ENCODE measurements at places on chromosomes 7 and 10.

DNA sequence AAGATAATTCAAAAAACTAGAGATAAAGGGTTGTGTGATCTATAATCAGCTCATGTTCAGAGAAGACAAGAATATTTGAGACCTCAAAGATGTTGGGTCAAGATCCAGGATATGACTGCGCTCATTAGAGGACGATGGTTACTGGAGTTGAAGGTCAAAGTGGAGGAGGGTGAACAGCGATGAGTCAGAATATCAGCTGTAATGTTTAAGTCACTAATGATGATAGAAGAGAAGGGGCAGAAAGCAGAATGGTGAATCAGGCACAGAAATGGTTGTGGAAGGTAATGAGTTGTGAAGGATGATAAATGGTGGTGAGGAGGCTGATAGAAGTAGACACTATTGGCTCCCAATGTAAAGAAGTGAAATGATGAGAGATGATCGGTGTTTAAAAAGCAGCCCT is 540.3 kb downstream of the INHBA start:
- no peak for DNase-seq

GRCh38 chr10:121236621-121237020 is 361.6 kb downstream of the FGFR2 start:
- no peak for DNase-seq

DNA sequence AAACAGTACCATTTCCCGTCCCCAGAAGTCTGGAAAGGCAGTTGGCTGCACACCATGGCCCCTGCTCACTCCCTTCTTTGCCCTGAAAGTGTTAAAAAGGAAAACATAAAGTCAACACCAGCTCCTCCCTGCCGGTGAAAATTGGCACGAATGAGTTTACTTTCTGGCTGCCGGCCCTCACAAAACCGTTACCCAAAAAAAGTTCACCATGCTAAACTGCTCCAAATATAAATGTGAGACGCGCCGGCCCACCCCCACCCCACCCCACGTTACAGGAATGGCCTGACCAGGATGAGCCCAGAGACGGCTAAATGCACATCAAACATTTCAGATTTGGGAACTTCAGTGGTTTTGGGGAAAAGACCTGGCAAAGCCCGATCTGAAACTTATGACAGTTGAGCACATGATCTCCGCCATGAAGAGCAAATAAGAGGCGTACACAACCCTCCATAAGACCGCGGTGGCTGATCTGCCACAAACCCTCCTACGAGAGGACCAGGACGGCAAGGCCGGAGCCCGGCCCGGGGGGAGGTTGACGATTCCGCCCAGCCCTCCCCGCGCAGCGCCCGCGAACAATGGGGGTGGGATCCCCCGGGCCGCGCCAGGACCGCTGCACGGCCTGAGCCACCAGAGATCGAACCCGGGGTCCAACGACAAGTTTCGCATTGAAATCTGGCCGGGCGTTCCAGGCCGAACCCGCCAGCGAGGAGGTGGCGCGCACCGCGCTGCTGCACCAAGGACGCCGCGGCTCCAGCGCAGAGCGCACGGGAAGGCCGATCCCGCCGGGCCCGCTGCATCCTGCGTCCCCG is 952 bp downstream of the DIP2C start:
- DNase-seq = peak; percentile 47

DNA sequence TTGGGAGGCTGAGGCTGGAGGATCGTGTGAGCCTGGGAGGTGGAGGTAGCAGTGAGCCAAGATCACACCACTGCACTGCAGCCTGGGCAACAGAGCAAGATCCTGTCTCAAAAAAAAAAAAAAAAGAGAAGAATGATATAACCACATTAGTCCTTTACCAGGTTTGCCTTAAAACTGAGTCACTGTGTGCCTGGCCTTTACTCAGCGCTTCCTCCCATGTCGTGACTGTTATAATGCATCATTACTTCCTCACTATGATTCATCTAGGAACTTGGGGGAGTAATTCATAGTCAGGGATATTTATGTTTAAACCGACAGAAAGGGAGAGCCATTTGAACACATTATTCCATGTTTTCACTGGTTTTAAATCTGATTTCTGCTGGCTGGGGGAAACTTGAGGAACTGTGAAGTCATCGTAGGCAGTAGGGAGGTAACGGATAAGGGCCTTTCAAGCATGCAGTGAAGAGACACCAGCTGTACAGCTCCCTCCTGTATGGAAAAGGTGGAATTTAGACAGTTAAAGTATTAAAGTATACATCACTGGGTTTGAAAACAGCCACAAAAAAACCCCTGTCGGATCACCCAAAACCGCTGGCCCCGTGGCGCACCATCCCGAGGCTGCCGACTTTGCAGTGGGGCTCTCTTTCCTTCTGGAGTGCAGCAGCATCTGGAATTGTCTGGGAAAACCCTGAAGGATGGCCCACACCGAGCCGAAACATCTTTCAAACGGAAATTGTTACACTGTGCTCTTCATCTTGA is 119.8 kb downstream of the NKX6-2 start:
- no peak for DNase-seq

- DNase-seq = no peak
These were observed 28.0 kb downstream of the SEPTIN7 start for GRCh38 chr7:35828817-35829216.

GRCh38 chr10:98265403-98266378 is 2.3 kb downstream of the LOXL4 start:
- no peak for DNase-seq

- DNase-seq = no peak
These were observed 11.6 kb downstream of the OGDHL start for GRCh38 chr10:49750546-49750945.

GRCh38 chr10:116732573-116732972 is 9.8 kb downstream of the HSPA12A start:
- no peak for DNase-seq

- DNase-seq = peak; percentile 65
These were observed 69.9 kb upstream of the GTF2I start for GRCh38 chr7:74587435-74588126.

DNA sequence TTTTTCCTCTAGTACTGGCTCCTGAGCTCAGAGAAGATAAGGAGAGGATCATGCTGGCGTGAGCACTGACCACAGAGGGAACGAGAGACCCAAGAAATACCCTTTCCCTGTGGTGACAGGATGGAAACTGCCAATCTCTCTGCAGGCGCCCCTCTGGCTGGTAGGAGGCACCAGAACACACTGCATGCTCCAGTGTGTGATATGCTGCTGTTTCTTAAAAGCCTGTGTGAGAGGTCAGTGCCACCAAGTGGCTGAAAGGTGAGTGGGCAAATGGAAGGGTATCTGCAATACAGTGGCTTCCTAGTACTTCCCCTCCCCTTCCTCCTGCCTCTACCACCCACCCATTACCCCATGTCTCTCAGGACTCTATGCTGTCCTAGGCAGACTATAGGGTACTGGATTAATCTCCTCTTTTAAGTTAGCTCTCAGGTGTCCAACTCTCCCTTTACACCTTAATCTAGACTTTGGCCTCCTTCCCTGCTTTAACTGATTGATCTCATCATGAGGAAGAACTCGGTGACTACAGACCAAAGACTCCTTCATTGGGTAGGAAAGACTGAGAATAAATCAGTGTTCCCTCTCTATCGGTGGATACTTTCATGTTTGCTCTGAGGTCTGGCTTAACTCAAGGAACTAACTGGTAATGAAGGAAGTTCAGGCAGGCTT is 283.6 kb downstream of the ADRA2A start:
- no peak for DNase-seq

DNA sequence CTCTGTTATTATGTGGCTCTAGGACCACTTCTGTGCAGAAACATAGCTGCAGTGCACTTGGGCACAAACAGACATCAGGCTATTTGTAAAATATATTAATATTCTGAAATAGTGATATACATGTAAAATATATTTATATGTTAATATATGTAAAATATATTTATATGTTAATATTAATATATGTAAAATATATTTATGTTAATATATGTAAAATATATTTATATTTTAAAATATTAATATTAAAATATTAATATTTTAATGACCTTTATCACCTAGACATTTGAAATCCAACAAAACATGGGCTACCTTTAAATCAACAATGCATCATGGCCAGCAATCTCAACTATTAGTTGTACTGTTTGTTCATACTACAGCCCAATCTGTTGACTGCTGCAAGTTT is 347.2 kb downstream of the CALN1 start:
- no peak for DNase-seq

DNA sequence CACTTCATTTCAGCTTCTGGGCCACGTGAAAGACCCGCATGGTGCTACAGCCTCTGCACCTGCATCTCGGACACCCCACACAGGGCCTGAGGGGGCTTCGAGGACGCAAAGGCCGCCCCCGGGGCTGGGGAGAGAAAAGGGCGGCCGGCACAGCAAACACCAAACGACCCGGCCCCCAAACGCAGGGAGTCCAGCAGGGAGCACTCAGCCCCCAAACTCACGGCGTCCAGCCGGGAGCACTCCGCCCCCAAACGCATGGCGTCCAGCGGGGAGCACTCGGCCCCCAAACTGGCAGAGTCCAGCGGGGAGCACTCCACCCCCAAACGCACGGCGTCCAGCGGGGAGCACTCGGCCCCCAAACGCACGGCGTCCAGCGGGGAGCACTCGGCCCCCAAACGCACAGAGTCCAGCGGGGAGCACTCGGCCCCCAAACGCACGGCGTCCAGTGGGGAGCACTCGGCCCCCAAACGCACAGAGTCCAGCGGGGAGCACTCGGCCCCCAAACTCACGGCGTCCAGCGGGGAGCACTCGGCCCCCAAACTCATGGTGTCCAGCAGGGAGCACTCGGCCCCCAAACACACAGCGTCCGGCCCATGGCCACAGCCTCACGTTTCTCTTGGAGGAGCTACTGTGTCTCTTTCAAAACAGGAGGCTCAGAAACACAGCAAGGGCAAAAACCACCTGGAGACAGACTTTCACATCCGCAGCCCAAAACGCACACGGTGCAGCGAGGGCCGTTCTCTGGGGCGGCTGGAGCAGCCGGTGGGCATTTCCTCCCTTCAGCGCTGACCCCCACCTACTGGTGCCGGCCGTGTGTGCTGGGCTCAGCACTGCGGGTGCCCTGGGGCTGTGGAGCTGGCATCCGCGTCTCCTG is 27.0 kb upstream of the UTF1 start:
- no peak for DNase-seq

DNA sequence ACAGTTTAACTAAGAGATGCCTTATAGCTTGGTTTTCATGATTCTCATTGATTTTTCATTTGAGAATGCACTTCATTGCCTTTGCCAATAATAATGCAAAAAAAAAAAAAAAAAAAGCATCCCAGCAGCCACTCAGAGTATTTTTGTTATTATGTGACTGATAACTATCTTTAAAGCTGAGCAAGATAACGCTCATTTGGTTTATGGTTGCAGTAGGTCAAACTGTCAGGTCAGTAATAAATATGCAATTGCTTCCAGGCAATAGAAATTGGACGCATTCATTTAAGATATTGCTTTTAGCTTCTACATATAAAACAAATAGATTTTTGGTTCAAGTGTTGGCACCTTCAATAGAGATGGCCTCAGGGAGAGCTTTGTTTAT is 215.1 kb downstream of the PRPF18 start:
- DNase-seq = no peak
